ENCODE measurements at places on chromosomes 7 and 10.

GRCh38 chr10:104424719-104425118 is 71.1 kb downstream of the CFAP58 start:
- DNase-seq: no peak

DNA sequence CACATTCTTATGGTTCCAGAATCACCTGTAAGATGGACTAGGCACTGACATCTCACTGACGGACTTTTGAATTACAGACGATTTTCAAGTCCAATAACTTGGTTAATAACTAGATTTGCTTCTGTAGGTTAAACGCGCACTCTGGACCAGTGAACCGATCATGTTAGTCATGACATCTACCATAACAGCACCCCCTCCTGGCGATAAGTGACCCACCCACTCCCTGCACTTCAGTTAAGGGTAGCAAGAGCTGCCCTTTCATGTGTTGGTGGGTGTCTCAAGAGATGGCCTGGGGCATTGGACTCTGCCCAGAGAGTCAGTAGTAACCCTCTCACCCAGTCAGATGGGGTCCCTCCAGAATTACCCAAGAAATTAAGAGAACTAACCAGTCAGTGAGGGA is 12.9 kb downstream of the GRM8 start:
- no peak for DNase-seq

DNA sequence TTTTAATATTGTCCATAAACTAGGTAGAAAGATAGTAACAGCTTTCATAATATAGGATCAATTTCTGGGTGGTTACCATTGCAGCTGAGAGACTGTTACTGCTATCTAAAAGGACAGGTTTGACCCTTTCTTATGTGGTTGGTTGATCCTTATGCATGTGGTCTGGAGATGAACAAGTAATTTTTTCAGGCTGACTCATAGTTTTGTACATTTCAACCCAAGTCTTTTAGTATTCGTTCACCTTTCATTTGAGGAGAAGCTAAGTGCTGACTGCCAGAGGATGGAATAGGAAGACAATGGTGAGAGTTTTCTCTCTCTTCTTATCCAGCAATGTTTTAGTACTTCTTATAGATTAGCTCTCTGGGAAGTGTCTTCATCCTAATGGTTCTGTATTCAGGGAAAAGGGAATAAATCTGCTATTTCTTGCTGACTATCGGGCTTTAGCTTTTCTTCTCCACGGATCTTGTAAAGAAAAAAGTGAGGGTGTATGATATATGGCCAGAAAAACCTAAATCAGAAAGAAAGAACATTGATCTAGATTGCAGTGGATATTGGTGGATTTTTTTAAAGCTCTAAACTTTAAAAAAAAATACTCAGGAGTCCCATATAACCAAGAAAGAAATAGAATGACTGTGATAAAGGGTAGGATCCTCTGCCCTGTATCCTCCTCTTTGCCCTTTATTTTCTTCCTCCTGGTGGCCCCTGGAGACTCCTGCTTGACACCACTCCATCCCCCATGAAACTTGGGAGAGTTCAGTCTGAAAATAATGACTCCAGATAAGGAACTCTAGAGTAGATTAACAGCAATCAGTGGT is 88.0 kb downstream of the CPED1 start:
- no peak for DNase-seq

GRCh38 chr7:110204527-110204926 is 886.4 kb upstream of the LRRN3 start:
- no peak for DNase-seq

DNA sequence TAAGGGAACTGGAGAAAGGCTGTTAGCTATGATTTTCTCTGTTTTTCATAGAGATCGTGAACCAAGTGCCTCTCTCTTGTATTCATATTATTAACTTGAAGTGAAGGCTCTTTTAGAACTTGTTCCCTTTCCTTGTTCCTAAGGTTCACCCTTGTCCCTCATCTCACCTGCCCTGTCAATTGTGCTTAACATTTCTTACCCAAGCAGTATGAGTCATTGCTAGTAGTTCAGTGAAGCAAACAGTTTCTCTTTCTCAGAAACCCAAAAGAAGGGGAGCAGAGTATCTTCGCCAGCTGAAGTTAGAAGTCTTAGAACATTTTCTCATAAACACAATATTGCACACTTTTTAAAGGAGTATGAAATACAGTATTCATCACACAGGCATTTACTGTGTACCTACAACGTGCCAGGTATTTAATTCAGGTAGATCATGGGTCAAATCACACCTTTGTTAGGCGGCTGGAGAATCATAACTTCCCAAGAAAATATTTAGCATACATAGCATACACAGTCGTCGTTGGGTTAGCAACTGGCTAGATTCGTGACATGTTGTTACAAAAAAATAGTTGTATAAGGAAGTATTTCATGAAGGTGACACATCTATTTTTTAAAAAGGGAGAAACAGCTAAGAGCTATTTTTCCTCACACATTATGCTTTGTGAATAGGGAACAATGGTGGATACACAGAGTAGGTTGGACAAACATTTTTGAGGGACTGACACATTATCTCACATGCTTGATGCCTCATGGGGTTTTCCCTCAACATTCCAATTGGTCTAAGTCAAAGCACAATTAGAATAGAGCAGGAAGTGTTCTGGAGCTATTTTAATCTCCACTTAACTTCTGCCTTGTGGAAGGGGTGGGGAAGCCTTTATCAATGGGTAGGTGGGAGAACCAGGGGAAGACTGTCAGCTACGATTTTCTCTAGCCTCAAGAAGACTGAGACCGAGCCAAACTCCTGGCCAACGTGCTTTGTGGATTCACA is 13.2 kb downstream of the HDAC9 start:
- no peak for DNase-seq

GRCh38 chr10:118471863-118472262 is 123.6 kb downstream of the PRLHR start:
- DNase-seq: no peak

GRCh38 chr7:94832051-94832450 is 75.3 kb upstream of the PPP1R9A start:
- no peak for DNase-seq

DNA sequence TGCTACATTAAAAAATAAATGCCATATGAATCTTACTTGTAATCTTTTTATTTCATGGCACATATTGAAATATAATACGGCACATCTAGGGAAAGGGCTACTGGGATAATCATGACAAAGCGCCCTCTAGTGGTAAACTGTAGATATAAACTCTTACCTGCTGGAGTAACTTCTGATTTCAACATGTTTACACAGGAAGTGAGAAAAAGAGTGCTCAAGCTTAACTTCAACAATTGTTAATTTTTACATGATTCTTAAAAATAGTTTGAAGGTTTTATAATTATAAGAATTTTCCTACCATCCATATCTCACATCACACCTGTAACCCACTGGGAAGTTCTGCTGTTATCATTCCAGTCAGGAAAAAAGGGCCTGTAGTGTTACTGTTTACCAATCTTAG is 2.0 kb upstream of the HEPACAM2 start:
- no peak for DNase-seq

- DNase-seq: no peak
Observed at GRCh38 chr7:155234950-155235789, 62.5 kb upstream of the INSIG1 start.

- DNase-seq: no peak
Observed at GRCh38 chr7:11206177-11206899, 232.7 kb downstream of the PHF14 start.

DNA sequence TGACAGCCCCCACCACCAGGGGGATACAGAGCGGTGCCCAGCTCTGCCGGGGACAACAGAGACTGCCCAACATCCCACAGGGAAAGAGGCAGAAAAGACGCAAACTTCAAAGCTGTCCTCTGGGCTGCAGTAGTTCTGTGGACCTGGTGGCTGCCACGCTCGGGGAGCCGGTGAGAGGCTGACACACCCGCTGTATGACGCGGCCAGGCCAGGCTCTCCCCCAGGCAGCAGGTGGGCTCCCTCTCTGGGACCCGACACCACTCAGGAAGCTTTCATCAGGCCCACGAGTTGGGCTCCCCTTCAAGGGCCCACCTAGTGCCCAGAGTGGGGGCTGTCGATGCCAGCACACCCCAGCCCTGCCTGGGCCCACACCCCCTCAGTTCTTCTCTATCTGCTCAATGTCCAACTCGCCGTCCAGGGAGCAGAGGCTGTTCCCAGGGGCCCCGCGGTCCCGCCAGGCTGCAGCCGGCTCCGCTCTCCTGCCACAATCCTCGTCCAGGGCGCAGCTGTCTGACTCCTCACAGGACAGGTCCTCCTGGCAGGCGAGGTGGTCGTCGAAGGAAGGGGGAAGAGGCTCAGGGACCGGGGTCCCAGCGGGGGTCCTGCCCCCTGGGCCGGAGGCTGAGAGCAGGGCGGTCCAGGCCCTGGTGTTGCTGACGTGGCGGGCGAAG is 121.2 kb downstream of the FAM53B start:
- DNase-seq: no peak

DNA sequence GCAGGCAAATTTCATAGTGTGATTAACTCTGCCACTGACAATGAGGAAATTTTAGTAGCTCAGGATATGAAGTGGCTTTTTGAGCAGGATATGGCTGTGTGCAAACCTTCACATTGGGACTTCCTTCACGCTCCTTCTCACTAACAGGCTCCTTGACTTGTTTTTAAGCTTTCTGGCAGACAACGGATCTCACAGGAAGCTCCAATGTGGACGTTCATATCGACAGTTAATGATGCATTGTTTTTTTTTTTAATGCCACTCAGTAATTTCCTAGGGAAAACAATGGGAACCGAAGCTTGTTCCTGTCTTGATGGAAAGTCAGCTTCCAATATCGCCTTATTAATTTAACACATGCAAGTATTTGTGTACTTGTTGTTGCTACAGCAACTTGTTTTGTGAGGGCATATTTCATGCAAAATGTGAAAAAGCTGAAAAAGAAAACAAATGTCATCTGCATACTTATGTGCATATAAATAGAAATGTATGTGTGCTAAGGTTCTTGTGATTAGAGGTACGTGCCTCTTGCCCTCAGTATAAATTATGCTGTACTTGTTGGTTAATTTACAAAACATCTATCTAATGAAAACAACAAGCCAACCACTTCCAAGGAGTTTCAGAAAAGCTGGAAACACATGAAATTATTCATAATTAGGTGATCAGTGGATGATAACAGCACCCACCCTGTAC is 84.7 kb downstream of the NRP1 start:
- no peak for DNase-seq

- no peak for DNase-seq
Observed at GRCh38 chr7:86904949-86905834, 154.3 kb downstream of the ELAPOR2 start.

- DNase-seq: no peak
Observed at GRCh38 chr7:4237296-4238235, 444.5 kb upstream of the FOXK1 start.

DNA sequence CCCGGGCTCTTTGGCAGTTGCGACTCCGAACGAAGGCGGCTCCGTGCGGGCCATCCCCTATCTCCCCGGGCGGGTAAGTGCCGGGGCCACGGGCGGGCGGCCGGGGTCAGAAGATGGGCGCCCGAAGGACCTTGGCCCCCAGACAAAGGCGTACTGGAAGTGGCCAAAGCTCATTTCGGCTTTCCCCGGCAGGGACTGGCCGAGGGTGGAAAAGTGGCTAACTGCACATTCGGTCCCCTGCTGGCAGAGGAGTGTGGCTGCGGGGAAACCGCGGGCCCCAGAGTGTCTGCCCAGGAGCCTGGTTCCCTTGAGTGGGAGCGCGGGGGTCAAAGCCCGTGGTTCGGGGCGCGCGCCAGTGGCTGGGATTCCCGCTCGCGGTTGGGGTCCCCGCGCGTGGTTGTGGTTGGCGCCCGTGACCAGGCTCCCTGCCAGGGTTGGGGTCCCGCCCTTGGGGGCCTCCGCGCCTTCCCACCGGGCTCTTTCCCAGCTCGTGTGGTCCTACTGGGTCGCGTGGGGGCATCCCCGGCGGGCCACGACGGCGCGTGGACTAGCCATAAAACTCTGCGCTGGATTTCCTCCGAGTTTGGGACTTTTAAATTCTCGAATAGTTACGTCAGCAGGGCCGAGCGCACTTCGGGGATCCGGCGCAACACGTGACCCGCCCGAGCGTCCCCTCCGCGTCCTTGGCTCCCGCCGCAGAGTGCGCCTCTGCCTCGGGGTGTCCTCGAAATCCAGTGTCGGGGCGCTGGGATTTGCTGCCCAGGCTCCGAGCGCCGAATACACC is 124.4 kb downstream of the TACC2 start:
- no peak for DNase-seq

DNA sequence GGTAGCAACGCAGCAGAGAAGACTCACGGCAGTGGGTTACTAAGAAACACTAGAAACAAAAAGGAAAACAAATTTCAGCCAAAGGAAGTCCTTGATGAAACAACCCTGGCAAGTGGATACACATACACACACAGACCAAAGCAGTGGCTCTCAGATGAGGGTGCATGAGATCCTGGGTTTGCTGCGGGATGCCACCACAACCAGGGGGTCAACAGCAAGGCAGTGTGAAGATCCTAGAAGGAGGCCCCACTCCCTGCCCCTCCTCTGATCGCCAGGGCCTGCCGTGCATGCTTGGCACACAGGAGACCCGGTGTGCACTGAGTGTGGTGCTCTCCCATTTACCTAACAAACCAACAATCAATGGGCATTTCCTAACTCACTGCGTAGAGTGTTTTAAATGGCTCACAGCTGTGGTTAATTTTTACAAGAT is 252.3 kb upstream of the KLF14 start:
- no peak for DNase-seq

DNA sequence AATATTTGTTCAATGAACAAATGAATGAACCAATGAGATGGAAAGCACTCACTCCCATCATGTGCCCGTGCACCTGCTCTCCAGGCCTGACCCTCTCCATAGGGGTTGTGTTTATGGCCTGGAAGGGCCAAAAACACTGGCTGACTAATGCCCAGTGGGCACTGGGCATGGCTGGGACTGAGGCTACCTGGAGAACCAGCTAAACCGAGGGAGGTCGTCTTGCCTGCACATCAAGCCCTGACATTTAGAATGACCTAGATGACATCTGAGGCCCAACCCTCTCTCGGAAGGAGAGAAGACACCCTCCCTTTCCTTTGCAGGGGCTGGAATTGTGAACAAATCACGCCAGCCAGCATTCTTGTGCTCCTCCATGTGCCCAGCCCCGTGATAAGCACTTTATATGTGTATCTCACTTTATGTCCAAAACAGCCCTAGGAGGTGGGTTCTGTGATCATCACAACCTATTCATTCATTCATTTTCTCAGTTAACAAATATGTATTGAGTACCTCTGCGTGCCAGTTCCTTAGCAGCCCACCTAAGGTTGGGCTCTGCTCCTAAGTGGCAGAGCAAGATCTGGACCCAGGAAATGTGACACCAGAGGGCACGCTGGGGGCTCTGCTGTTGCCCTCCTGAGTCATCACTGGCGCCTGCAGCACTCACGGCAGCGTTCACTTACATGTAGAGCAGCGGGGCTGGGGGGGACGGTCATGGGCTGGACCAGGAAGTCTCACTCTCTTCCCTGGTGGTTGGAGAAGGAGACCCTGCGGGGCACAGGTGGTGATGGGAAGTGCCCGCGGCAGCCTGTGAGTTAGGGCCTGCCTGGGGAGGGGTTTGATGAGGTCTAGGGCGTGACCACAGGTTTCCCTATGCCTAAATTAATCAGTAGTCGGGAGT is 52.0 kb downstream of the TSPAN15 start:
- DNase-seq: no peak

Measured in stimulated activated CD8-positive, alpha-beta memory T cell treated with anti-CD3 and anti-CD28 coated beads, Interleukin-15, amount 100 ng/mL, for 4 hours (primary cell).